ENCODE measurements at places on chromosomes 7 and 10. TPM values are rescaled to one million over a fixed set of nuclear protein-coding genes. Genes with fewer than 3 reads are reported as not detected.

DNA sequence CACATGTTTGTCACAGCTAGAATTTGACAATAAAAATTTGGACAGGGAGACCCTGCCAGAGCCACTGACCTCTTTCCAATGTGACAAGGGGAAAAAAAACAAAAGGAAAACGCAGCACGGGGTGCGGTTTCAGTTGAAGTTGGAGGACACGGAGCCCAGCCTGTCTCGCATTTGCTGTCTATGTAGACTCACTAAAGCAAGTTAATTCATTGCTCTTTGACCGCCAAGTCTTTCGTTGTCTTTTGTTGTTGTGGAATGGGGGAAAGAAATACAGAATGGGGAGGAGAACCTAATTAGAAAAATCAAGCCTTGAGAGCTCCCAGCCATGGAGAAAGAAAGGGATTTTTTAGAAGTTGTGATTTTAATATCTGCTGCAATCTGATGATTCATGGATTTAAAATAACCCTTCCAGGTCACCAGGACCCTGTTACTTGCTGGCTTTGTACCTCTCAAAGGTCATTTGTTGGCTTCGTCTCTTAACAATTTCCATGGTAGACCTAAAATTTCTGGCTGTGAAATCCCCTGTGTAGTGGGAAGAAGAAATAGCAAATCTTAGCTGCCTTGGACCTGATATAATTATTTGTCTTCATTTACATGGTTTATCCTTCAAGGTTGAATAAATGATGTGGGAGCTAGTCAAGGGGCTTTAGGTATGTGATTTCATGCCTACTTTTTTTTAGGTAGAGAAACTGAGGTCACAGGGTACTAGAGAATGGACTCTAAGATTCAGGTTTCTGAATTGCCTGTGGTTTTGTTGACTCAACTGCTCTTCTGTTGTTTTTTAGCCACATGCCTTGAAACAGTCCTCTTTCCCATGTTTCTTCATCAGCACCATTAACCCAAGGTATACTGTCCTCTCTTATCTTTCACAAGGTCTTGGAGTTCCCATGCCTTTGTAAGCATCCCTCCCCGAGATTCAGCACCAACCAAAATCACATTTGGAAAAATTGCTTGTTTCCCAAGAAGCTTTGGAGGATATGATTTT lies 78.7 kb downstream of the TCF7L2 start:
- peak; percentile 13 for DNase-seq

GRCh38 chr10:44347609-44348400 lies 37.1 kb downstream of the CXCL12 start:
- DNase-seq: no peak

DNA sequence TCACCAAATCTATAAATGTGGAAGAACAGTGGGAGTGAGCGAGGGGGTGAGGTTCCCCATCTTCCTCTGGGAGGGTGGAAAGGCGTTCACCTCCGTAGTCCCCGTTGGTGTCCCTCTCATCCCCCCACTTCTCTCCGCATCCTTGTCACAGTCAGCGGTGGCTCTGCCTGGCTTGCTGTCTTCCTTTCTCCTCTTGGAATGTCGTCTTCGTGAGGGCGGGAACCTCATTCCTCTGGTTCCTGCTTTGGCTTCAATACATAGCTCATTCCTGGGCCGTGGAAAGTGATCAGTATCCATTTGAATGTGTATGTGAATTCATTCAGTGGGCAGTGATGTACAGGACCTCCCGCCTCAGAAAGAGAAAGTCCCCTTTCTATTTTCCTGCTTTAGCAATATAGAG lies 289.4 kb downstream of the CAMK1D start:
- no peak for DNase-seq

DNA sequence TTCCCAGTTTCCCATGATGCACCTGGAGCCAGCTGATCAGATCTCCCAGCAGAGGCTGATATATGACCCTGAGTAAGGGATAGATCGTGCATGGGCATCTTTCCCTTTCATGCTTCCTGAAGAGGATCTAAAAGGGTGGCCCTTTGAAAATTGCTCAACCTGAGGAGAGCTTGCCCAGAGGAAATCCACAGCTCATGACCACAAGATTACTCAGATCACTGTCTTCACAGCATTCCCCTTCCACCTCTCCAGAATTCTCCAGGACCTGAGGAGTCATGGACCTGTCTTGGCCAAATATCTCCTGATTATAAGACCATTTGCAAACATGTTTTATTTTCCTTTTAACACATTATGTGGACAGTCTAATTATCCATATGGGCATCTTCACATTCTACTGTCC lies 328.1 kb downstream of the LHFPL3 start:
- no peak for DNase-seq

DNA sequence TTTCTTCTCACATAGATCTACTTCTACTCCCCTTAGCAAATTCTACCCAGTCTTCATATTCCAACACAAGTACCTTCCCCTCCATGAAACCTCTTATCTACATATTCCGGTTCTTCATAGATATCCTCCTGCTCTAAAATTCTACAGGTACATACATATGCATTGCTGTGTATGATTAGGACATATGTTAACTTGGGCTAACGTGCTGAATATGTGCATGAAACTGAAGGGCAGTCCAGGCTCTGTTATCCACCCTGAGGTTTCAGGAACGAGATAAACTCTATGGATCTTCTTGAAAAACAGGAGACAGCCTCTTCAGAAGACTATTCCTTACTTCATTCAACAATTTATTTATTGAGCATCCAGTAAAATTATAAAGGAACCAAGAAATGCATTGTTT lies 31.5 kb downstream of the TM9SF3 start:
- no peak for DNase-seq

The SOSTDC1 gene
- total RNA-seq: not detected

All from M059J (cell line).